ENCODE measurements at places on chromosomes 2 and 18.
A peak's percentile ranks its signal among the peaks of the same experiment; 100 is the strongest.

GRCh38 chr2:167310442-167310841 lies 422.2 kb downstream of the XIRP2 start:
- no peak for DNase-seq

DNA sequence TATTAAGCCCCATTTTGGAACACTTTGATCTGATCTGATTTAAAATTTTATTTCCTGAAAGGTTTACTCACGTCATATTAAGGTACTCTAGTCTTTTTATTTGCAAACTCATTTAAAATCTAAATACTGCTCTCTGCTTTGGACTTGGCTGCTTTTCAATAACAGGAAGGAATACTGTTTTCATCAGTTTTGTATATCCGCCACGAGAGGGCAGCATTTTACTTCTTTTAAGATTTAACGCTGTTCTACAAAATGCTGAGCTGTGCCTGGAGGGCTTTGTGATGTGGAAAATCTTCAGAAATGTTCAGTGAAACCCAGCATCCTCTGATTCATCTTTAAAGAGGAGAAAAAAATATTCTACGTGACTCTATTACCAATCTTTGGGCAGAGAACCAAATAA lies 37.5 kb upstream of the SLC38A11 start:
- DNase-seq: peak; percentile 49

DNA sequence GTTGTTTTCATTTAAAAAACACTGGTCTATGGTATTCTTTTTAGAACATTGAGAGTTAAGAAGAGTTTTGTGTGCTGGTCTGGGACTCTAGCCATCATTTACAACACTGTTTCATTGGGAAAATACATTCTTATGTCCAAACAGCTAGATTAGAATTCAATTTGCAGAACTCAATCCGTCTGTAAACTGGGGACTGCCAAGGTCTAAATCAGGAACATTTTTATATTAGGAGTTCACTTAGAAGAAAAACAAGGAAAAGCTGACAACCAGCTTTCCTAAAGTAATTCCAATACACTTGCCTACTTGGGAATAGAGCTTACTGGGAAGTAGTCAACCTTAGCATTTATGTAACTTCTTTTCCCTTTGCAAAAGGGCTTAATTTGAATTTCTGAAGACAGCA lies 91.5 kb upstream of the RNF152 start:
- no peak for DNase-seq

DNA sequence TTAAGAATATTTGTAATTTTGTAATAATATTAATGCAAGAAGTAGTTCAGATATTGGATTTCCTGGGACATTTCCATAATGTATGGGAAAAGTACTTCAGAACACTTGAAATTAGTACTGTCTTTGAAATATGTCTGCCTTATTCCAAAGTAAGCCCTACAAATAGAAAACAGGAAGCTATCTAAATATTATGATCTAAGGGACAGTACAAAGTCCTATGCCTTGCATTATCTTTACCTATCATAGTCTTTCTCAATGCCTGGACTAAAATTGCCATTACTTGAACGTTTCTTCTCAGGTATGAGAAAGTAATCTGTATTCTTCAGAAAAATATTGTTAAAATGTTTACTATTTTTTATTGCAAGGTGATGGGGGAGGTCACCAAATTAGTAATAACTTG lies 113.0 kb downstream of the PPP1R1C start:
- no peak for DNase-seq

- DNase-seq: no peak
Measured at GRCh38 chr2:112674229-112674628, 28.5 kb downstream of the SLC20A1 start.

DNA sequence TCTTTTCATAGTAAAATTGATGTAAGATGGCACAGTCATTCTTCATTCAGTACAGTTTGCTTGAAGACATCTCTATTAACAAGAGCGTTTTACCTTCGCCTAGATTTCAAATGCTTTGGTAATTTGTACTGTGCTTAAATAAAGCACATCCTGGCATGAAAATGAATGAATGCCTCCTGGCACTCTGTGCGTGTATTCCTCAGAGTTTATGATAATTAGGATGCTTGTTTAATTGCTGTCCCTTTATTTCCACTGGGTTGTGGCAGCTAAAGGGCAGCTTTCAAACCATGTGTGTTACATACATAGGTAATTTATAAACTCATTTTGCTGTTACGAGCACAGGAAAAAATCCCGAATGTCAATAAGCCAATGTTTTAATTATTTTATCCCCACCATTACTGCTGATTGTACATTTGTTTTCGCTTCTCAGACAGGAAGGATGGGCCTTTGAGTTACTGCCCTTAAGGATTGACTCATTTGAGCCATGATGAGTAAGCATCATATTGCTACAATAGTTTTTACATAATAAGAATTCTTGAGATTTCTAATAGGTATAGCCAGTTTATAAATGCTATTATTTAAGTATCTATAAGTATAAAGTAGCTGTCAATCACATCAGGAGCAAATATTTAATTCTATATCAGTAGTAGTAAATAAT lies 516.5 kb downstream of the XIRP2 start:
- DNase-seq: no peak

DNA sequence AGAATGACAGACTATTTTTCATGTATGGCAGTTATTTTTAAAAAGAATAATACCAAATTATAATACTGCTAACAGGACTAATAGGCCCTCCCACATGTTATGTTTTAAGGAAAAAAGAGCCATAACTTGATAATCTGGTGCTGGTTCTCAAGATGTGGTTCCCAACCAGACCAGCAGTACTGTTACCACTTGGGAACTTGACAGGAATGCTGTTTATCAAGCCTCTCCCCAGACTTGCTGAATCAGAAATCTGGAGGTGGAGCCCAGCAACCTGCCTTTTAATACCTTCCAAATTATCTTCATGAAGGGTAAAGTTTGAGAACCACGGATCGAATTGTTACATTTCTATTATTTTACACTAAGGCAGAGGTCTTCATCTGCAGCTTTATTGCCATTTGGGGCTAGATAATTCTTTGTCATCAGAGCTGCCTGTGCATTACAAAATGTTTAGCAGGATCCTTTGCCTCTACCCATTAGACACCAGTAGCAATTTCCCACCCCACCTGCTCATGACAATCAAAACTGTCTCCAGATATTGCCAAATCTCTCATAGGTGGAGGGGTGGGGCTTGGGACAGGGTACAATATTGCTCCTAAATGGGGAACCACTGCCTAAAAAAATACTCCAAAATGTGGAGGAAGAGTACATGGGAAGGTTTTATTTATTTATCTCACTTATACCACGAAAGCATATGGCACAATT lies 629.6 kb downstream of the ARHGAP15 start:
- no peak for DNase-seq

- DNase-seq: no peak
Measured at GRCh38 chr2:233436191-233436581, 81.9 kb downstream of the DGKD start.

- no peak for DNase-seq
Measured at GRCh38 chr2:52345676-52346075, 1313.7 kb upstream of the NRXN1 start.

DNA sequence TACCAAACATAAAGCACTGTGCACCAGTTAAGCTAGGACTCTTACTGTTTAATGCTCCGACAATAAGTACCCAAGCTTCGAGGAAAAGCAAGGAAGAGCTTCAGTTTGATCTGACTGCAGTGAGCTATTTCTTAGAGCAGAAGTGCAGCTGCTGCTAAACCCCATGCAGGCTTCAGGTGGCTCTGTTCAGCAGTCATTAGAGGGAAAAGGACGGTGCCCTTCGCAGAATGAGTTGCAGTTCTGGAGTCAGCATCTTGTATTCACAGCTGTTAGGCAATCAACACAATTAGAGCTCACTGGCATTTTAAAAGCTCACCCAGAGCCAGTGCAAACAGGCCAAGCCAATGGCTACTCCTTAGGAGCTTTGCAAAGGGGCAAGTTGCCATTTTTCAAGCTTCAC lies 1.5 kb upstream of the CERKL start:
- DNase-seq: no peak

GRCh38 chr2:33441235-33441810 lies 35.1 kb upstream of the RASGRP3 start:
- DNase-seq: peak; percentile 19

DNA sequence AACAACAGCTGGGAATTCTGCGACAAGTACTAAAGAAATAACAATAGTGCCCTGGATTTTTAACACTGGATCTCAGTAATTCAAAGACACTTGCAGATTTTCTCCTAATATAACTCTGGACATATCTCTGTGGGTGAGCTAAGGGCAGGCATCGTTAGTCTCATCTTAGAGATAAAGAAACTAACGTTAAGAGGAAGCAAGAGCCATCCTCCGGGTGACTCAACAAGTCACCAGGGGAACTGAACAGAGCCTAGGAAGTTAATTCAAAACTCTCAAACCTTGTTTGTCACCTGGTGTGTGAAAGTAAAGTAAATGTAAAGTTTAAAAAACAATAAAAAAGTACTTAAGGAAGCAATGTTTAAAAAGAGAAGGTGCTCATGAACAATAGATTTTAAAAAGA lies 41.6 kb upstream of the NRP2 start:
- DNase-seq: no peak

GRCh38 chr2:17258861-17259260 lies 259.4 kb downstream of the RAD51AP2 start:
- DNase-seq: no peak

- no peak for DNase-seq
Measured at GRCh38 chr2:39603436-39603835, 62.3 kb upstream of the TMEM178A start.

DNA sequence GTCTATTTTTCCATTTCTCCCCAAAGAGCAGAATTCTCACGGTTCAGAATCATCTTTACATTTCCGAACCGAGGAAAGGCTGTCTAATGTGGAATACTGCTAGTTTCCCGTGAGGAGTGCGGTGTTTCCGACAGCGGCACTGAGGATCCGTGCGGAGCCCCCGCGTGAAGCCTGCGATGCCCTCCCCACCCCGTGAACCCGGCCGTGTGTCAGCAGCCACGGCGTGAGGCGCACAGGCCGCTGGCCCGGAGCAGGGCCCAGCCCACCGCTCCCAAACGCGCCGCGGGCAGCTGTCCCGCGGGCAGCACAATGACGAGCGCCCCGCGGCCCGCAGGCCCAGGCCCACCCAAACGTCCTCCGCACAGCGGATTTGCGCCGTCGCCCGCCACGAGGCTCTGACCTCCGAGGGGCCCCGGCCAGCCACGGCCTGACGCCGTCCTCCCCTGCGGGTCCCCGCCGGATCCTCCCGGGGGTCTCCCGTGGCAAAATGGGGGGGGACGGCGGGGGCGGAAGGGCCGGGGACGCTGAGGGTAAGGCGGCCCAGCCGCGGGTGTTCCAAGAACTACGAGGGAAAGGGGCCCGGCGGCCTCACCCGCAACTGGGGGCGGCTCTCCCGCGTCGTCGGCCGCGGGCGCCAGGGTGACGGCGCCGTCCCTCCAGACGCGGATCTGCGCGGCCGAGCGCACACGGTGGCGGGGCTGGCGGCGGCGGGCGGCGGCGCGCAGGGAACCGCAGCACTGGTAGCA lies 796 bp downstream of the SPIRE1 start:
- DNase-seq: peak; percentile 51

- no peak for DNase-seq
Measured at GRCh38 chr2:183812091-183812490, 687.8 kb downstream of the NUP35 start.

- DNase-seq: no peak
Measured at GRCh38 chr2:562391-563364, 114.5 kb downstream of the TMEM18 start.

GRCh38 chr2:85720533-85720932 lies 26.4 kb downstream of the GNLY start:
- DNase-seq: no peak

DNA sequence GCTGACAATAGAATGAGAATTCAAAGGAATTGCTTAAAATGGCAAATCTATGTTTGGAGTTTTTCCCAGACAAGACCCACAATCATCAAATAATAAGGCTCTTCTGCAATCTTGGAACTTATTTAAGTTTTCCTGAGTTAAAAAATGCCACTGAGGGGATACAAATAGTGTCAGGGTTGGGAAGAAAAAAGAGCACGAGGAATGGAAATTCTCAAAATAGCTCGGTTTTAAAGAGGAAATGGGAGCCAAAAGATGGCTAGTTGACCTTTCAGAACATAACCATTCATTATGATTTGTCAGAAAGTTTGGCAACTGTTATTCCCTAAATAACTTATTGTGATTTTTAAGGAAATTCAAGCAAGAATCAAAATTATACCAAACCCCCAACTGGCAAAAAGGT lies 127.7 kb downstream of the RAPGEF4 start:
- no peak for DNase-seq

DNA sequence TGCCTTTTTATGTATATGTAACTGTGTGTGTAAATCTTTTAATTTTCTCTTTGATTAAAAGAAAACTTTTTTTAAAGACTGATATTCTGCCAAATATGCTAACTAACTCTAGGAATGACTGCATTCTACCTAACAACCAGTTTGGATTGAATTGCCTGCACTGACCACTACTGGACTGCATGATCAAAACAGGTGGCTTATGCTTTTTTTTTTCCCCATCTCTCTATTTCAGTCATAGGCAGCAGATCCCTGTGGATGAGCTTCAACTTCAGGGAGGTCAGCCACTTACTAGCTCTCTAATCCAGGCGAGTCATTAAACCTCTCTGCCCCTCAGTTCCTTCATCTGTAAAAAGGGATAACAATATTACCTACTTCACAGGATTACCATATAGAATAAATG lies 138.6 kb upstream of the SERTAD2 start:
- no peak for DNase-seq

- no peak for DNase-seq
Measured at GRCh38 chr2:53233759-53234547, 533.7 kb upstream of the CHAC2 start.

DNA sequence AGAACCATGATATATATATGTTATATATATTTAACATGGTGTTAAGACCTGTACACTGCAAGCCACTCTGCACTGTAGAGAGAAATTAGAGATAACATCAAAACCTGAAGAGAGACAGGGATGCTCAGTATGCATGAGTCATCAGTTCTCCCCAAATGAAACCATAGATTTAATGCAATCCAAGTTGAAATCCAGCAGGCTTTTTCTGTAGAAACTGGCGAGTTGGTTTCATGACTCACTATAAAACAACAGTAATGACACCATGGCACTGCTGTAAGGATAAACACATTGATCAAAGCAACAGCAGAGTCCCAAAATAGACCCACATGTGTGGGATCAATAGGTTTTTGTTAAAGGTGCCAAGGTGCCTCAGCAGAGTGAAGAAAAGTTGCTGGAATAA lies 65.8 kb downstream of the RTP5 start:
- no peak for DNase-seq

GRCh38 chr2:29817299-29817698 lies 104.1 kb downstream of the ALK start:
- no peak for DNase-seq

DNA sequence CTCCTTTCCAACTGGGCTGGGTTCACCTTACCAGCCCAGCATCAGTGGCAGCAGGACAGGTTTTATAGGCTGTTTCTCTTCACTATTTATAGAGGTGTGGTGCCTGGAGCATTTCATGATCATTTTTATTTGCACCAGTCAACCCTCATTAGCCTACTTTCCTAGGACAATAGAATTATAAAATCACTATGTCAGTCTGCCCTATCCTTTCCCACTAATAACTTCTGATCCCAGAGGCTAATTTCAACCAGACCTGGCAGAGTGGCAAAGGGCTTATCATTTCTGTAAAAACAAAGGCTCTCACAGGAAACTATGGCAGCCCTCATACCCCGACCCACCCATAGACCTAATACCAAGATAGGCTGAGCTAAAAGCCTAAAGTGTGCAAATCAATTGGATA lies 243.5 kb upstream of the TMEFF2 start:
- DNase-seq: no peak
